ENCODE measurements at places on chromosomes 3 and 15. TPM values are rescaled to one million over a fixed set of nuclear protein-coding genes. Genes with fewer than 3 reads are reported as not detected.

The CHRNA7 gene
- 0.21 TPM for total RNA-seq

The CCDC39 gene
- not detected for total RNA-seq

The TNFAIP8L3 gene
- total RNA-seq: 8.1 TPM

The TUSC7 gene
- total RNA-seq: not detected

The DPPA2 gene
- not detected for total RNA-seq
